NAMALWA (cell line): ENCODE measurements at places on chromosomes 2 and 18.

DNA sequence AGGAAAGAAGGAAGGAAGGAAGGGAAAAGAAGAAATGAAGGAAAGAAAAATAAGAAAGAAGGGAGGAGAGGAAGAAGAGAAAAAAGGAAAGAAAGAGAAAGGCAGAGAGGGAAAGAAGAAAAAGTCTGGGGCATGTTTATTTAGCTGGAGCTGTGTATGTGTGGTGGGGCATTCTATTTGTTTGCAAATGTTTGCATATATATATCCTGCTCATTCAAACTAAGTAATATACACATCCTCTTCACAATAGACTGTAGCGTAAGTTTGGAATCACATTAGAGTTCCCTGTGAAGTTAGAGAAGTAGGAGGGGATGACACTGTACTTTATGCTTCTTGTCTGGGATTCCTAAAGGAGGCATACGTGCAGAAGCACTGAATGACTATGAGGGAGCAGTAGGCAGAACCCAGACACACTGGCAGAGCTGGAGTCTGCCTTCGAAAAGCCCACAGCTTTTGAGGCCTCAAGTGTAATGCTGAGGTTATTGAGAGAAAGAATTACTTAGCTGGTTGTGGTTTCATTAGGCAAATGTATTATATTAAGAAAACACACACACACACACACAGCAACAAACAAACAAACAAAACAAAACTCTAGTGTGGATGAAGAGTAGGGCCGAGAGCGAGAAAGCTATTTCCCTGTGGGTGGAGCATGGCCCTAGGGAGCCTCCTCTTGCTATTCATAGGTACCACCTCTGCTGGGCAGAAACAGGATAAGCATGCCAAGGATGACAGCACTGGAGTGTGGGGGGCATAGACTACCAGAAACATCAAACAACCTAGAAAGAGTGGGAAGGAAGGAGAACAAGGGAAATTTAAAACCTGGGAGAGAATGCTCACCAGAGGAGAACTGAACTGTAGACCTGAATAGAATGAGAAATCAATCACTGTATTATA is 905.1 kb upstream of the NXPH2 start:
- no peak for DNase-seq

GRCh38 chr2:144249035-144249637 is 270.8 kb downstream of the ZEB2 start:
- no peak for DNase-seq

- no peak for DNase-seq
Measured at GRCh38 chr2:30684026-30684425, 123.2 kb downstream of the CAPN13 start.

DNA sequence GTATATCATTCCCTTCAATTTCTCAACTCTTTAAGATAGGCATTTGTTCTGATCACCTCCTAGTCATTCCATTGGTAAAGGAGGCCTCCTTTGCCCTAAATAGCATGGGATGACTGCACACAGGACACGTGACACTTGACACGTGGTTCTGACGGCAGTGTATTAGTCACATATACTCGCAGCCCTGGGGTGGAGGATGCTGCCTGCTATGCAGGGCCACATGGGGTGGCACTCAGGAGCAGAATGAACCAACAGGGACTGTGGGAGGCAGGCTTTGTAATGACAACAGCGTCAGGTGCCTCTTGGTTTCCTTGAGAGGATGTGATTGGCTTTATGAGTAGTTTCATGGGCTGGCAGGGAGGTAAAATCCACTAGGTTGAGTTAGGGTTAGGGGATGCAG is 9.3 kb upstream of the KCNS3 start:
- no peak for DNase-seq

GRCh38 chr2:55672630-55673029 is 21.0 kb downstream of the PNPT1 start:
- no peak for DNase-seq

GRCh38 chr2:19351499-19351898 is 6.9 kb downstream of the OSR1 start:
- DNase-seq = no peak
